ENCODE measurements at places on chromosomes 5 and 9.
A peak's percentile ranks its signal among the peaks of the same experiment; 100 is the strongest.

- no peak for DNase-seq
Measured at GRCh38 chr9:113530022-113530635, 66.6 kb downstream of the RGS3 start.

DNA sequence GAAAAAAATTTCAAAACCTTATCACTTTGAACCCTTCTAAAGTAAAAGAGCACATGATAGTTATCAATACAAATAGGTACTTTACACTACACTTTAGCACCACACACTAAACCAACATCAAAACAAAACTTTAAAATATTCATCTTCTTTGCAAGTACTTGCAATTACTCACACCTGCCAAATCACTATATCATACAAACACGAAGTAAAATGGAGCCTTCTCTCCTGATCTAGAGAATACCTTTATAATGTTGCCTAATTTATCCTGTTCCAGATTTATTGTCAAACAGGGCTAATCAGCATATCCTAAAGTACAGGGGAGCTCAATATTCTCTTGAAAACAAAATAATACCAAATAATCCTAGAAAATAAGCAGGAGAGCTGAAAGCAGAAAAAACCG, 3.0 kb downstream of the RNF145 start:
- no peak for DNase-seq

DNA sequence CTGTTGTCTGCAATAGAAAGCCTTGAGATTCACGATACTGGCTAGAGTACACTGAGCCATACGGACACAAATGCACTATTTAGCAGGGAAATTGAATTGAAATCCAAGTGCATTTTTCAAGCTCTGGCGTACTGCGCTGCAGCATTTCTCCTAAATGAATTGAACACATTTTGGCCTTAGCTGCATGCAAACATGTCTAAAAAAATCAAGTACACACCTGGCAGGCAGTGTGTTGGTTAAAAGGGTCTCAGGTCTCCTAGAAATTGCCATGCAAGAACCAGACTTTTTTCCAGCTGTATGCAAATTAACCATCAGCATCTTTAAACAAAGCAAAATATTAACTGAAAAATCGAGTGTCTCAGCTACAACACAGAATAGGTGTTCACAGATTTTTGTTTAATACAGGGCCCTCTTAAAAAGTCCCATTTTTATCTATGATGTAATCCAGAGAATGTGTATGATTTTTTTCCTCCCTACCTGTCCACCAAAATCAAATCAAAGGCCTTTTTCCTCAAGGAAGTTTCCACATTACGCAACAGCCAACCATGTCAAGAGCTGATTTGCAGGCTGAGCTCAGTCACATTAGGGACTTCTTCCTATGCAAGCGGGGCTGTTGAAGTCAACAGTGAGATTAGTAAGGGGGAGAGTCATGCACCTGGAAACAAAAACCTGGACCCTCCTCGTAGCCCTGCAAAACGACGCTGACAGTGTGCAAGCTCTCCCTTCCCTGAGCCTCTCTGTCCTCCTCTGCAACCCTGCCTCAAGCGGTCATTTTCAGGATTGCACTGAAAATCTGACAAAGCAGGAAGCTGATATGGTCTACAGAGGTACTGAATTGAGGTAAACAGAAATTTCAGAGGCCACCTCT, 14.1 kb upstream of the SFXN1 start:
- DNase-seq: peak; percentile 56

DNA sequence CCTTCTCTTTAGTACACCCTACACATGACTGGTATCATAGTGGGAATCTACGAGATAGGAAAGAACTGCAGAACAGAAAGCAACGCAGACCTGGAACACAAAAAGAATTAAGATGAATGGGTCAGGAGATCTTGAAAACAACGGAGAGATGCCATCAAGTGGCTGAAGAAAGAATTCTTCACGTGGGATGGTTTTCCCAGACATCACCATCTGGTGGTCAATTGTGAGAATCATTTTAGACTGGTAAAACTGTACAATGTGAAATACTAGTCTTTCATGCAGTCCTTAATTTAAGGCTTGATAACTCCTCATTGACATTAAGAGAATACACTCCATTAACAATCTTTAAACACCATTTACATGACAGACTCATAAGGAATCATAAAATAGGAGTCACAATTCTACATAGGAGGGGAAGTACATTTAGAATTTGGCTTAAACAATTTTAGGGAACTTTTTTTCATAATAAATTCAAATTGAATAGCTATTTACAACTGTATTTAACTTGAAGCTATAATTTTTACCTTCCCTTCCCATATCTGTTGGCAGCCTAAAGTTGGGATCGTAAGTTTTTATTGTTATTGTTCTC, 128.4 kb upstream of the TRPM3 start:
- DNase-seq: peak; percentile 30

DNA sequence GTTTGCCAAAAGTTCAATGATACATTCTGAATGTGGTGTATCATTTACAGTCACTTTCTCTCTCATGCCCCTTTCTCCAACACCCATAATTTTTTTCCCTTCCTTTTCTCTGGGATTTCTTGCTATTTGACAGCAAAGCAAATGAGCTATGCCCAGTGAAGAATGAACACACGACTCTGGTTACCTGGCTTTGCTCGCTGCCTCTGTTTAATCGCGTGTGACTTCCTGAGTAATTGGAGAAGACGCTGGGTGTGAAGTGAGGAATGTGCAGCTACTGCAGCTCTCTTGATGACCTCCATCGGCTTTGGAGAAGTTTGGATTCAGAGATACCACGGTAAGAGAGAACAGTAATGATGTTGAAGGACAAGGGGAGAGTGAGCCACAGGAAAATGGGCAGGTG, 651.8 kb downstream of the KIF4B start:
- DNase-seq: no peak

GRCh38 chr5:53381-54174, 38.4 kb upstream of the PLEKHG4B start:
- peak; percentile 59 for DNase-seq

GRCh38 chr9:81032831-81033230, 656.5 kb downstream of the TLE1 start:
- DNase-seq: no peak

- DNase-seq: no peak
Measured at GRCh38 chr9:84481636-84482218, 141.2 kb upstream of the SLC28A3 start.

DNA sequence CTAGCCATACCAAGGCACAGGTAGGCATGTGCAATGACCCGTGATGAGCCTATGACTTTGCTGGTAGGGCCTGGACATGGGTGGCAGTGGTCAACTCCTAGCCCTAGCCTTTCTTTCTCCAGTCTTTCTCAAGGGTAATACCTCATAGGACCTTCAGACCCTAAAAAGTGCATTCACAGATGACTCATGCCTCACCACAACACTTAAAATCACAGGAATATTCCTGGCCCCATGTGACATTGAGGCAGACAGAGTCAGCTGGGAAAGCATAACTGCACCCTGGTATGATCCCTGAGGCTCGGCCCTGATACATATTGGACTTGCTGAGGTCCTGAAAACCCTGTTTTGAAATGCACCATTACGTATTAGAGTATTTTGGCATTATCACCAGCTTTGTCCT, 449.5 kb downstream of the HINT1 start:
- no peak for DNase-seq

DNA sequence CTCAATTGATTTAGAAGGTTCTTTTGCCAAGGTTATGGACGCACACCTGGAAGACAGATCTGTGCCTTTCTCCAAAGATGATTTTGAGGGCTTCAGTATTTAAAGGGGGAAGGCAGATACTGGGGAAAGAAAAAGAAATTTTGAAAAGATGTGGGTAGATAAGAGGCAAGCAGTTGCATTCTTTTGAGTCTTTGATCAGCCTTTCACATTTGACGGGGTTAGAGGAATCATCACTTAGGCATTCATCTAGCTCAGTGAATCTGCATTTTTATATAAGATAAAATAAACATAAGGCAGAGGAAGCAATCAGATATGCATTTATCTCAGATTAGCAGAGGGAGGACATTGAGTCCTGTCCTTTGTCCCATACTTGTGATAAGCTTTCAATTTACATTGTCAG, 243.4 kb upstream of the RAI14 start:
- no peak for DNase-seq

DNA sequence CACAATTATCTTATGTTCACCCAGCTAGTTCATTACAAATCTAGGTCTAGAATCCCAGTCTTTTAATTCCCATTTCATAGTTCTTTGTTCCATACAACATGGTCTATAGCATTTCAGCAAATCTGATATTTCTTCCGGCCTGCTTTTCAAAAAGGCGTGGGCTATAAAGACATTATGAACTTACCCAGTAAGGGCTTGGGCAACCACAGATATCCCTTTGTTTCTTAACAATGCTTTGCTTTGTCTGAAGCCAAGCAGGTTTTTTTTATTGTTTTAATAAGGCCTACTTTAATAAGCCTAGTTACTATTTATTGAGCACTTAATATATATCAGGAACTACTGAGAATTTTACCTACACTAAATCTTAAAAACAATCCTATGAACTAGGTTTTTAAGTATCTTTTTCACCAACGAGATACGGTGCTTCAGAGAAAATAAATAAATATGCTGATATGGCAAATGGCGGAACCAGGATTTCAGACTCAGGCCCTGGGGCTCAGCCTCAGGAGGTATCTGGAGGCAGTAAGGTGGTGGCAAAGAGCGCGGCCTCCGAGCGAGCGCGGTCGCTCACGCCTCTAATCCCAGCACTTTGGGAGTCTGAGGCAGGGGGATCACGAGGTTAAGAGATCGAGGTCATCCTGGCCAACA, 29.7 kb downstream of the PCA3 start:
- no peak for DNase-seq

DNA sequence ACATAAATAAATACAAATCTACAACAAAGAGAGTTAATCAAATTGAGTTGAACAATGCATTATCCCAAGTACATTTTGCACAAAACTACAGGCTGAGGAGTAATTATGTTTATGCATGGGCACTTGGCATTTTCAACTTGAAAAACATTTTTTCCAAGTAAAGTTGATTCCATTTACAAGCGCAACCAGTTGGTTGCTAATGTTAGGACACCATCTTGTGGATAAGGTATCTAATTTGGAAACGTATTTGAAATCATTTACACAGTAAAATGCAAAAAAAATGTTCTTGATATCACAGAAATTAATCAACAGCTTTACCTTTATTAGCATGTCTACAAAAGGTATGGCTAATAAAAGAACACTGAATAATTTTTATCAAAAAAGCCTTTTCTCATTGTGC, 18.8 kb downstream of the FTMT start:
- DNase-seq: no peak

DNA sequence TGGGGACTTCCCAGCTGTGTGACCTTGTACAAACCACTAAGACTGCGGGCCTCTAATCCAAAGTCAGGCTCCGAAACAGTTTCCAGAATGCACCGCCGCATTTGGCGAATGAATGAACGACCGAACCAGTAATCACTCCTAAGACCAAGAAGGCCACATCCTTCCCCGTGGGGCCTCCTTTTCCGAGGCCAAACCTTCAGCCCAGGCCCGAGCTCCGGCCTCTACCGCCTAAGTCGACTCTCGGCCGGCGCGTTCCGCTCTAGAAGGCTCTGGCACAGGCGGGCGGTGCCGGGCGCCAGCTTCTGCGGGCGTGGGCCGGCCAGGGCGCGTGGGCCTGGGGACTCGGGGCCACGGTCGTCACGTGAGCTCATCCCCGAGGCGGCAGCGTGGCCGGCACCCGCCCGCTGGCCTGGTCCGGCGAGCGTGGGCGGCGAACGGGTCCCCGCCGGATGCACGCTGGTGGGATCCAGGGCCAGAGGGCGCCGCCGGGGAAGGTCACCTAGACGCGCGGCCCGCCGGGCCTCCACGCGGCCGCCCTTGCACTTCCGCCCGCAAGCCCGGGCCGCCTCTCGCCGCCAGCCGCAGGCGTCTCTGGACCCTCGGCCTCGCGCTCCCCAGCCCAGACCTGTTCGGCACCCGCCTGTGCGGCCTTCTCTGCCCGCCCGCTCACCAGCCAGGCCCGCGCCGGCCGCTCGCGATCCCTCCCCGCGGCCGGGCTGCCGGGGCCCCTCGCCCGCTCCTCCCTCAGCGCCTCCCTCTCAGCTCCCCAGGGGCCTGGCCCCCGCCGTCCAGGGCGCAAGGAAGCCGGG, 754 bp downstream of the VDAC1 start:
- DNase-seq: peak; percentile 17

- DNase-seq: no peak
Measured at GRCh38 chr5:179832039-179832745, 11.5 kb downstream of the SQSTM1 start.

DNA sequence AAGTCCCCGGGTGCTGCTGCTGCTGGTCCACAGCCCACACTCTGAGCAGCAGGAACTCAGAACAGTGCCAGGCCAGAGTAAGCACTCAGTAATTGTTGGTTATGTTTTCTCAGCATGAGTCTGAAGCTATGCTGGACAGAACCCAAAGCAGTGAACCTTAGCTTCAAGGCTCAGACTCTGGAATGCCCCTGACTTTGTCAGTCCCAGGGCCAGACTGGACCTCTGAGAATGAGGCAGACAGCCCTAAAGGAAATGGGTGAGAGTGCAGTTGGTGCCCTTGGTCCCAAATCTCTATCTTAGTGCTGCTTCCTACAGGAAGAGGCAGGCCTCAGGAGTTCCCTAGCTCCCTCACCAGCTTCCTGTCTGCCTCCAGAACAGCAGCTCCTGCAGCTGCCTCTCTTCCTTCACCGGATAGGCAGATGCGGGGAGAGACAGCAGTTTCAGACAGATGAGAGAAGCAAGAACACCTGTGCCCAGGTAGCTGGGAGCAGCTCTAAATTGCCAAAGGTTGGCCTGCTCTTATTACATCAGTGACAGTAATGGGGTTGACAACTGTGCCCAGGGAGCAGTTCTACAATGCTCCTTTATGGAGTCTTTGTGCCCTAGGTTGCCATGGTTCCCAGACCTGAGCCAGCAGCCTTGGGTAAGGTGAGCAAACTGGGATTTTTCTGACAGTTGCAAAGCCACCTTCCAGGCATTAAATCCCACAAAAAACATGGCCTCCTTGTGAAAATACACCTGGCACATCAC, 82.2 kb upstream of the CXCL14 start:
- no peak for DNase-seq

DNA sequence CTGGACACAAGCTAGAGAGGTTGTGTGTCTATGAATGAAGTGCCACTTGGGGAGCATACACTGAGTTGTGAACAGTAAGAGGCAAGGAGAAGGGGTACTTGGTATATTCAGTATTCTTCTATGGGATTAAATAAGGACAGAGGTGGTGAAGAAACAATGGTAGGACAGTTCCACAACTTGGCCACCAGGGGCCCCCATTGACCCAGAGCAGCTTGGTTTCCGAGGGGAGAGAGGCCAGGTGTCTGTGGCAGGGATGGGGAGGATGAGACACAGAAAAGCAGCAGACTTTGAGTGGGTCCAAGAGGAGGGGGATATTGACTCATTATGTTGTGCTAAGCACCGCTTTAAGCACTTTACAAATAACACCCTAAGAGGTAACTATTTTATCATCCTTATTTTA, 220.6 kb downstream of the MELK start:
- DNase-seq: no peak

DNA sequence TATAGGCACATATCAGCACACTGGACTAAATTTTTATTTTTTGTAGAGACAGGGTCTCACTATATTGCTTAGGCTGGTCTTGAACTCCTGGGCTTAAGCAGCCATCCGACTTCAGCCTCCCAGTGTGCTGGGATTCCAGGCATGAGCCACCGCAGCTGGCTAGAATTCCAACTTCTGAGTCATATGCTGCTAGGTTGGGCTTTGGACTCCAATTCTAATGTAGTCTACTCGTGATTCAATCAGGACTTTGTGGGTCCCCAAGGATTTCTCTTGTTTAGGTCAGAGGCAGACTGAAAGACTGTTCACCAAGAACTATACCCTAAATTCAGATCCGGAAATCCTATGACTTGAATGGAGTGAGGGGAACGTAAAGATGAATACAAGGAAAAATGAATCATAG, 68.2 kb upstream of the CHD1 start:
- DNase-seq: no peak

Data from NCI-H1092 treated with DMSO at 0.1 percent for 48 hours (cell line).